ENCODE measurements at places on chromosomes 12 and 14. TPM values are rescaled to one million over a fixed set of nuclear protein-coding genes. Genes with fewer than 3 reads are reported as not detected.

The ASCL4 gene
- total RNA-seq, result not detected

The GMFB gene
- 45.2 TPM for total RNA-seq

The TRIM9 gene
- total RNA-seq, result 2.6 TPM

The KRT5 gene
- not detected for total RNA-seq

The AJUBA gene
- total RNA-seq, result 116 TPM

The RNF212B gene
- total RNA-seq, result not detected

The DBX2 gene
- not detected for total RNA-seq

The CLIP1 gene
- total RNA-seq, result 46.4 TPM

The OR4E2 gene
- not detected for total RNA-seq

The HOXC5 gene
- total RNA-seq, result 0.29 TPM

The GNG2 gene
- total RNA-seq, result 6.8 TPM

The KLRG1 gene
- total RNA-seq, result 0.15 TPM

The MYRFL gene
- total RNA-seq, result not detected

The GZMB gene
- total RNA-seq, result not detected

The CMA1 gene
- total RNA-seq, result not detected

The ATG2B gene
- 11.6 TPM for total RNA-seq

The ABCC9 gene
- total RNA-seq, result 0.23 TPM

The TCL1A gene
- total RNA-seq, result not detected

The ARPC3 gene
- 202 TPM for total RNA-seq

The KERA gene
- total RNA-seq, result not detected

The DIO3 gene
- total RNA-seq, result 4.9 TPM

The ESPL1 gene
- 31.6 TPM for total RNA-seq

The SMARCC2 gene
- total RNA-seq, result 38.4 TPM

The NYNRIN gene
- 3.1 TPM for total RNA-seq

The PLA2G1B gene
- not detected for total RNA-seq

The SELPLG gene
- total RNA-seq, result 0.73 TPM

The RPL6 gene
- 1,509 TPM for total RNA-seq

The EXOC3L4 gene
- 2.0 TPM for total RNA-seq

The AMN gene
- not detected for total RNA-seq

The SMOC1 gene
- total RNA-seq, result not detected

The TRPV4 gene
- 1.6 TPM for total RNA-seq

The RNASE3 gene
- not detected for total RNA-seq

The DDX51 gene
- 26.7 TPM for total RNA-seq

The SPIC gene
- total RNA-seq, result not detected

The LIN7A gene
- total RNA-seq, result not detected

The EPYC gene
- not detected for total RNA-seq

The KRT2 gene
- 0.23 TPM for total RNA-seq

The ZNF705A gene
- not detected for total RNA-seq

The CAPZA3 gene
- total RNA-seq, result not detected

The NDRG2 gene
- total RNA-seq, result 4.7 TPM

The FGF6 gene
- total RNA-seq, result not detected

The KRT1 gene
- total RNA-seq, result not detected

The MGAT4C gene
- total RNA-seq, result not detected

The MYF6 gene
- not detected for total RNA-seq

The OR4Q2 gene
- not detected for total RNA-seq

The RIPK3 gene
- total RNA-seq, result not detected

The TMEM63C gene
- 4.0 TPM for total RNA-seq

The OR11G2 gene
- not detected for total RNA-seq

The DACT1 gene
- total RNA-seq, result 0.40 TPM

The SIX6 gene
- not detected for total RNA-seq

The CCDC177 gene
- not detected for total RNA-seq

The LRRC10 gene
- not detected for total RNA-seq

The LPAR5 gene
- total RNA-seq, result 4.3 TPM

The ANO2 gene
- not detected for total RNA-seq

The KRT85 gene
- total RNA-seq, result not detected

The FAM181A gene
- total RNA-seq, result not detected

The BICDL1 gene
- total RNA-seq, result 5.8 TPM

The RHOJ gene
- total RNA-seq, result not detected

The BCAT1 gene
- total RNA-seq, result not detected

Data from PC-3 (cell line).